ENCODE measurements at places on chromosomes 4 and X.

GRCh38 chr4:57501720-57502119 is 391.5 kb upstream of the IGFBP7 start:
- DNase-seq: no peak

DNA sequence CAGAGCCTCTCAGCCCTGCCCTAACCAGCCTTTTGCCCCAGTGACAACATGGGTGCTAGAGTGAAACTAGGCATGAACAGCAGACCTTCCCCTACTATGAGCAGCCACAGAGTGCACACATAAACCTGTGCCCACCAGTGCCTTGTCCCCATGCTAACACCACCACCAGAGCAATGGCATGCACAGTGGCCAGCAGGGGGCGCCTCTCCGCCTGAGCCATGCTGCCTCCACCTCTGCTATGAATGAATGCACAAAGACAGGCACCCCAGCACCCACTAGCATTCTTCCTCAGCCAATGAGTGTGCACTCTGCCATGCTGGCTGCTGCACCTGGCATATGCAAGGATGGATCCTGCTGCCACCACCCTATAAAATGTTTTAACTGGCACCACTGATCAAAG is 286.9 kb upstream of the FGF16 start:
- no peak for DNase-seq

DNA sequence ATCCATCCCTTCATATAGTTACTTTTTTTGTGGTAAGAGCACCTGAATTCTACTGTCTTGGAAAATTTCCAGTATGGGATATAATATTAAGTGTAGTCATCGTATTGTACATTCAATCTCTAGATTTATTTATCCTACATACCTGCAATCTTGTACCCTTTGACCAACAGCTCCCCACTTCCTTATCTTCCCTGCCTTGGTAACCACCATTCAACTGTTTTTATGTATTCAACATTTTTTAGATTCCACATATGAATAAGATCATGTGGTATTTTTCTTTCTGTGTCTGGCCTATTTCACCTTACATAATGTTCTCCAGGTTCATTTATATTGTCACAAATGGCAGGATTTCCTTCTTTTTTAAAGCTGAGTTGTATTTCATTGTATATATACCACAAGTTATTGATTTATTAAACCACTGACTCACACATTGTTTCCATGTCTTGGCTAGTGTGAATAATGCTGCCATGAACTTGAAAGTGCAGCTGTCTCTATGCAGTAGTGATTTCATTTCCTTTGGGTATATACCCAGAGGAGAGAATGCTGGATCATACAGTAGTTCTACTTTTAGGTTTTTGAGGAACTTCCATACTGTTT is 572.5 kb downstream of the MAGEB5 start:
- no peak for DNase-seq

DNA sequence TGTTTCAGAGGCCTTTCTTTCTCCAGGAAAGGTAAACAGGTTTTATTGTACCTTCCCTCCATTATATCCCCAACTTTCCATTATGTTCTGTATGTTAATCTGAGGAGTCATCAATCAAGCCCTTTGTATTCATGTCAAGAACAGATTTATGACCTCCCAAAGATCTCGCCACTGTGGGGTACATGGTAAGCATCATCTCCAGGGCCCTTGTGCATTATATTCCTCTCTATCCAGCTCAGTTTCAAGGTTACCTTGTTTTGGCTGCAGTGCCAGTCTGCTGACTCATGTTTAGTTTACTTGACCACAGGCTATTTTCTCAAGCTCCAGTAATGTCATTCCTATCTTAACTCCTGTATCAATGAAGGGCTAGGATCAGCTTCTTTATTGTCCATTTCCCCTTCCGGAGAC is 125.1 kb upstream of the FRMPD4 start:
- no peak for DNase-seq

GRCh38 chr4:19399001-19399400 is 852.7 kb upstream of the SLIT2 start:
- DNase-seq: no peak

Data from SK-N-SH (cell line).